Thoracic aorta (tissue), 2 donors: ENCODE measurements at places on chromosomes 2 and 18. TPM values are rescaled to one million over a fixed set of nuclear protein-coding genes. Genes with fewer than 3 reads are reported as not detected.

DNA sequence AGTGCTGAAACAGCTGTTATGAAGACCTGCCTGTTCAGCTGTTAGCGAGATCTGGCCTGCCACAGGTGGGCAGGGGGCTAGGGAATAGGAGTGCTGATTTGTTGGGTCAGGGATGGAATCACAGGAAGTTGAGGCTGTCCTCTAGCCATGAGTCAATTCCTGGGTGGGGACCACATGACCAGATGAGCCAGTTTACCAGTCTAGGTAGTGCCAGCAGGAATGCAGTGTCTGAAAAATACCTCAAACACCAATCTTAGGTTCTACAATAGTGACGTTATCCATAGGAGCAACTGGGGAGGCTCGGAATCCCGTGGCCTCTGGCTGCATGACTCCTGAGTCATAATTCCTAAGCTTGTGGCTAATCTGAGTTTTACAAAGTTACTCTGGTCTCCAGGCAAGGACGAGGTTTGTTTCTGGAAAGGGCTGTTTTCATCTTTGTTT is 44.9 kb downstream of the DYSF start:
- no peaks in the 10 kb centered on the region for H3K36me3 ChIP-seq
- peaks cover 5% of the 10 kb centered on the region for H3K4me1 ChIP-seq
- H3K27ac ChIP-seq: peak overlapping the region; percentile 53
- no peak for DNase-seq
- H3K27me3 ChIP-seq: no peaks in the 10 kb centered on the region

DNA sequence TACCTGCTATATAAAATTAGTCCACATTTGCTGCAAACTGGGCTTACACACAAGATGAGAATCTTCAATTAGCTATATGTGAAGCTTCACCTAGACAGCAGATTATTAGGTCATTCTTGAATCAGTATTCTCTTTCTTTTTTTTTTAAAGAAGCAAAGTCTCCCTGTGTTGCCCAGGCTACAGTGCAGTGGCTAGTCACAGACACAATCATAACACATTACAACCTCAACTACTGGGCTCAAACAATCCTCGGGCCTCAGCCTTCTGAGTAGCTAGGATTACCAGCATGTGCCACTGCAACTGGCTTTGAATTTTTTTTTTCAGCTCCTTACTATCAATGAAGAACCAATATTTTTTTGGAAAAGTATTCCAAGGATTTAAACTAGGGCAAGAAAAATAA is 30.5 kb downstream of the OLA1 start:
- no peak overlapping the region for H3K4me3 ChIP-seq
- no peak for DNase-seq
- H3K36me3 ChIP-seq: peaks cover 3% of the 10 kb centered on the region
- no peak overlapping the region for H3K27ac ChIP-seq
- H3K27me3 ChIP-seq: no peaks in the 10 kb centered on the region
- no peaks in the 10 kb centered on the region for H3K4me1 ChIP-seq

- no peaks in the 10 kb centered on the region for H3K4me1 ChIP-seq
- DNase-seq: no peak
- no peaks in the 10 kb centered on the region for H3K36me3 ChIP-seq
- no peak overlapping the region for H3K27ac ChIP-seq
- H3K27me3 ChIP-seq: no peaks in the 10 kb centered on the region
Observed at GRCh38 chr2:161746891-161747535, 122.8 kb downstream of the SLC4A10 start.

DNA sequence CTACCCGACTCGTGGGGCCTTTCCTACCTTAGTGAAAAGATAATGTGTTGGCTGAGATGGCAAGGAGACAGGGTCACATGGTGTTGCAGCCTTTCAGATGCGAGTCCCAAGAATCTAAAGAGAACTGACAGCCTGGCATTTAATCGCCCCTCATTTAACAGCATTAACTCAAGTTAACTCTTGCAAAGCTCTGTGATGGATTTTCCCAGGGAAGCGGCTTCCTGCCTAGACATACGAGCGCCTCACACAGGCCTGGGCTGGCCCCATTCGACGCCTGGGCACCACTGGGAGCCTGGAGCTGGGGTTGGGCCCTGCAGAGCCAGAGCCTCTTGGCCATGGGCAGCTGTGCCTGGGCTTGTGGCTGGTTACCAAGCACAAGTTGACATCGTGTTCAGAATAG is 140.8 kb downstream of the SEPTIN10 start:
- no peak overlapping the region for H3K4me3 ChIP-seq
- H3K27ac ChIP-seq: no peak overlapping the region
- DNase-seq: no peak
- no peaks in the 10 kb centered on the region for H3K36me3 ChIP-seq
- no peaks in the 10 kb centered on the region for H3K27me3 ChIP-seq

- H3K27ac ChIP-seq: peak overlapping the region; percentile 74
- no peaks in the 10 kb centered on the region for H3K36me3 ChIP-seq
- peaks cover 39% of the 10 kb centered on the region for H3K4me1 ChIP-seq
- H3K27me3 ChIP-seq: no peaks in the 10 kb centered on the region
- H3K4me3 ChIP-seq: no peak overlapping the region
Observed at GRCh38 chr18:48694295-48694694, 155.5 kb downstream of the CTIF start.

GRCh38 chr2:220469201-220469600 is 841.8 kb downstream of the SLC4A3 start:
- no peaks in the 10 kb centered on the region for H3K36me3 ChIP-seq
- H3K27me3 ChIP-seq: no peaks in the 10 kb centered on the region
- no peak overlapping the region for H3K27ac ChIP-seq
- no peak overlapping the region for H3K4me3 ChIP-seq
- no peak for DNase-seq

DNA sequence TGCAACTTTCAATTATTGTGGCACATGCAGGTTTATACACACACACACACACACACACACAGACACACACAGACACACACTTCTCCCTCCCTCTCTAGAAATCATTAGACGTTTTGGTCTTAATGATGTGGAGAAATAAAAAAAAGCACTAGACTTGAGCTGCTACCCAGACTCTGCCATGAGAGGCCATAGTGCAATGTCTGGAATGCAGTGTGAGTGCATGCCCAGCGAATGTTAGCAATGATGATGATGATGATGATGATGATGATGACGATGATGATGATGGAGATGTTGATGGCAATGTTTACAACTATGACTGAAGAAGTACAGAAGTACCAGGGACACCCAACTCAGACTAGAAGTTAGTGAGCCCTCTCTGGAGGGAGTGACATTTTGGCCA is 23.8 kb upstream of the KLHL29 start:
- H3K4me3 ChIP-seq: no peak overlapping the region
- no peak overlapping the region for H3K27ac ChIP-seq
- H3K4me1 ChIP-seq: no peaks in the 10 kb centered on the region
- no peaks in the 10 kb centered on the region for H3K36me3 ChIP-seq
- DNase-seq: no peak

The NFATC1 gene
- total RNA-seq: 27.6 TPM

DNA sequence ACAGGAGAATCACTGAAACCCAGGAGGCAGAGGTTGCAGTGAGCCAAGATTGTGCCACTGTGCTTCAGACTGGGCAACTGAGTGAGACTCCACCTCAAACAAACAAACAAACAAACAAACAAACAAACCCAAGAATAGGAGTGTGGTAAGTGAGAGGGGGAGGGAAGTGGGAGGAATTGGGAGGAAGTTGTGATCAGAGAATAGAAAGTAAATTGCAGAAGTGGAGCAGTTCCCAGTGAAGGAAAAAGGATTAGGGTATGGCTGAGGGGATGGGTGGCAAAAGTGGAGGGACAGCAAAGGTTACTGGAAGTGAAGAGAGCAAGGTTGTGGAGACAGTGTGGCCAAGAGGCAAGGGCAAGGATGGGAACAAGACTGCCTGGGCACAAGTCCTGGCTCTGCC is 41.1 kb upstream of the C1GALT1C1L start:
- DNase-seq: no peak
- H3K27me3 ChIP-seq: no peaks in the 10 kb centered on the region
- H3K36me3 ChIP-seq: no peaks in the 10 kb centered on the region
- no peak overlapping the region for H3K4me3 ChIP-seq
- no peak overlapping the region for H3K27ac ChIP-seq
- no peaks in the 10 kb centered on the region for H3K4me1 ChIP-seq

GRCh38 chr2:47721296-47721695 is 61.6 kb upstream of the MSH6 start:
- no peak overlapping the region for H3K27ac ChIP-seq
- no peak for DNase-seq
- H3K36me3 ChIP-seq: no peaks in the 10 kb centered on the region
- H3K4me3 ChIP-seq: no peak overlapping the region
- H3K27me3 ChIP-seq: no peaks in the 10 kb centered on the region

DNA sequence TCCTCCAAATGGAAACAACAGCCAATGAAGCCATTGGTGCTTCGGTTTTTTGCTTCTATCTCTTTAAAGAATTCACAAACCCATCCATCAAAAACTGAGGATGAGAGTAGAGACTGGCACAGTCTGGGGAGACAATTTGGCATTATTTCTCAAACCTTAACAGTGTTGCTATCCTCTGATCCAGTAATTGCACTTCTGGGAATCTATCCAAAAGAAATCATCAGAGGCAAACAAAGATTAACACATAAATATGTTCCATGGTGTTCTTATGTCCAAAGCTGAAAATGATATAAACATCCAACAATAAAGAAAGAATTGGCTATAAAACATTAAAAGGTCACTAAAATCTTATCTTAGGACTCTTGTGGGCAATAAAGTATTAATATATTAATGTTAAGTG is 35.1 kb downstream of the REEP1 start:
- H3K4me3 ChIP-seq: no peak overlapping the region
- no peaks in the 10 kb centered on the region for H3K36me3 ChIP-seq
- H3K4me1 ChIP-seq: peaks cover 16% of the 10 kb centered on the region

GRCh38 chr2:55923091-55923981 is at the start of gene EFEMP1:
Gene EFEMP1 (minus strand): TSS chr2:55923782. CDS start chr2:55922440, 1,342 bp downstream.
- H3K27me3 ChIP-seq: no peaks in the 10 kb centered on the region
- peak within 1 kb of the TSS; percentile 94 for H3K27ac ChIP-seq
- H3K4me3 ChIP-seq: peak within 1 kb of the TSS; percentile 98
- no peaks in the 10 kb centered on the region for H3K36me3 ChIP-seq
- peaks cover 41% of the 10 kb centered on the region for H3K4me1 ChIP-seq

The DCDC2C gene
- 13.1 TPM for total RNA-seq

- no peak for DNase-seq
- H3K27me3 ChIP-seq: no peaks in the 10 kb centered on the region
- peak overlapping the region; percentile 68 for H3K27ac ChIP-seq
- H3K4me3 ChIP-seq: peak overlapping the region; percentile 30
- H3K36me3 ChIP-seq: no peaks in the 10 kb centered on the region
- peaks cover 14% of the 10 kb centered on the region for H3K4me1 ChIP-seq
Observed at GRCh38 chr2:38159597-38159996, 83.6 kb upstream of the CYP1B1 start.

The COBLL1 gene
- 62.0 TPM for total RNA-seq

- H3K27ac ChIP-seq: no peak overlapping the region
- no peaks in the 10 kb centered on the region for H3K36me3 ChIP-seq
Observed at GRCh38 chr2:67008155-67008554, 389.0 kb upstream of the ETAA1 start.

- H3K4me1 ChIP-seq: no peaks in the 10 kb centered on the region
- no peaks in the 10 kb centered on the region for H3K27me3 ChIP-seq
- no peaks in the 10 kb centered on the region for H3K36me3 ChIP-seq
- no peak overlapping the region for H3K4me3 ChIP-seq
Observed at GRCh38 chr2:119724656-119725485, 34.9 kb upstream of the PTPN4 start.

- no peak for DNase-seq
- peaks cover 21% of the 10 kb centered on the region for H3K4me1 ChIP-seq
- no peaks in the 10 kb centered on the region for H3K36me3 ChIP-seq
- H3K27me3 ChIP-seq: no peaks in the 10 kb centered on the region
- no peak overlapping the region for H3K27ac ChIP-seq
- H3K4me3 ChIP-seq: no peak overlapping the region
Observed at GRCh38 chr18:48657447-48658120, 118.8 kb downstream of the CTIF start.

The ANKRD53 gene
- total RNA-seq: 4.6 TPM

GRCh38 chr2:12623051-12623450 is 93.7 kb upstream of the TRIB2 start:
- H3K27me3 ChIP-seq: no peaks in the 10 kb centered on the region
- no peaks in the 10 kb centered on the region for H3K36me3 ChIP-seq
- DNase-seq: no peak
- no peak overlapping the region for H3K4me3 ChIP-seq
- H3K4me1 ChIP-seq: peaks cover 14% of the 10 kb centered on the region
- H3K27ac ChIP-seq: no peak overlapping the region

DNA sequence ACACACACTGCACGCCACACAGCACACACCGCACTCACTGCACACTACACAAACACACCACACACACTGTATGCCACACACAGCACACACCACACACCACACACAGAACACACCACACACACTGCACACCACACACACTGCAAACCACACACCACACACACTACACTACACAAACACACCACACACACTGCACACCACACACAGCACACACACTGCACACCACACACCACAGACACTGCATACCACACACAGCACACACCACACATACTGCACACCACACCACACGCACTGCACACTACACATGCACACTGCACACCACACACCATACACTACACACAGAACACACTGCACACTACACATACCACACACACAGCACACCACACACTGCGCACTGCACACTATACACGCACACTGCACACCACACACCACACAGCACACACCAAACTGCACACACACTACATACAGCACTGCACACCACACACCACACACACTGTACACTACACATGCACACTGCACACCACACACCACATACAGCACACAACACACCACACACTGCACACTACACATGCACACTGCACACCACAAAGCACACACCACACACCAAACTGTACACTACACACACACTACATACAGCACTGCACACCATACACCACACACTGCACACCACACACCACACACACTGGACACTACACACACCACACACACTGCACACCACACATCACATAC is 59.6 kb downstream of the ASB1 start:
- no peak for DNase-seq
- no peak overlapping the region for H3K4me3 ChIP-seq
- H3K27ac ChIP-seq: no peak overlapping the region
- H3K36me3 ChIP-seq: no peaks in the 10 kb centered on the region

The AQP12B gene
- total RNA-seq: not detected

DNA sequence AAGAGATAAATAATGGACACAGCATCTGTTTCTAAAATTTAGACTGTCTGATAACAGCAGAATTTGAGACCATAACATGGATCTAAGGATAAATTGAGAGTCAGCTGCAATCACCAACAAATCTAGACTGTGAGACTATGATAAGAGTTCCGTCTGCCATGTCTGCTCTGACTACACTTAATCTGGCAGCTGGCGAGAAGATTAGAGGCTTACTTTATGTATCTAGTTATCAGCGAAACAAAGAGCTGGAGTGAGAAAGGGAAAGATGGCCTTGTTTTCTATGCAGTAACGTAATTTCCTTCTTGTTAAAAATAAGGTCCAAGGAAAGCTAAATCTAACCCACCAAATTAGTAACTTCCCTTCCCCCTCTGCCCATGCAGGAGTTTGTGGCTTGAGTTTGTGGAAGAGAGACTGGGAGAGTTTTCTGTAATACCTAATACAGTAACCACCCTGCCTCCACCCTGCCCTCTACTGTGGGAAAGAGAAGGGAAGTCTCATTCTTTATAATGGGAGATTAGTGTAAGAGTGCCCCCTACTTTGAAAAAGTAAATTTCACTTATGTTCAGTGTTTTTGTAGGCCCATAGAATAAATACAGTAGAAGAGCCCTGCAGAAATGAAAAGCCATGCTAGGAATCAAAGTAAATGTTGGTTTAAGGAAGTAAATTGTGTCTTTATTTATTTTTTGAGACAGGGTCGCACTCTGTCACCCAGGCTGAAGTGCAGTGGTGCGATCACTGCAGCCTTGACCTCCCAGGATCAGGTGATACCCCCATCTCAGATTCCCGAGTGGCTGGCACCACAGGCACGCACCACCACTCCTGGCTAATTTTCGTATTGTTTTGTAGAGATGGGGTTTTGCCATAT is 27.5 kb downstream of the EML4 start:
- no peaks in the 10 kb centered on the region for H3K27me3 ChIP-seq
- DNase-seq: no peak
- no peak overlapping the region for H3K4me3 ChIP-seq

The SNED1 gene
- total RNA-seq: 206 TPM

The WIPF1 gene
- 58.8 TPM for total RNA-seq
